ENCODE measurements at places on chromosomes 4 and X.

DNA sequence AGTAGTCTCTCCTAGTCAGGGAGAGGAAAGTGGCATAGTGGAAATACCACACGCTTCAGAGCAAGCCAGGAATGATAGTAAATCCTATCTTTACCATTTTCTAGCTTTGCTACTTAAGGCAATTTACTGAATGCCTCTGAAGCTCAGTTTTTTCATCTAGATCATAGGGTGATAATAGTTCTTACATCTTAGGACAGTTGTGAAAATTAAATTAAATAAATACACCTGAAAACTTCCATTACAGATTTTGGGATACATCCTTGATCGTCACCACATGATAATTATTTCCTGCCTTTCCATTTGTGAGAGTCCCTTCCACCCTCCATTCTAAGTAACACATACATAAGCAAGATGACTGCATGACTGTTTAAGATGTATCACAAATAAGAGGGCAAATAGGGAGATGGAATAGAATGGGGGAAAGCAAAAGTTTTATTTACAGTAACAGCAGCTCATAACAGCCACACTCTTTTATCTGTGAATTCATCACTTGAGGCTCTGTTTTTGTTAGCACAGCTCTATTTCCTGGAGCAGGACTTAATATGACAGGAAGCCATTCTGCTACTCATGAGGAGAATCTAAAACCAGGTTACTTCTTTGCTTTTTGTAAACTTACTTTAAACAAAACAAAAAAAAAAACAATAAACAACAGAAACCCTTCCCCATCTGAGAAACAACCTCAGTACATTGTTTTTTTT is 13.4 kb downstream of the P2RY10 start:
- DNase-seq, result no peak

DNA sequence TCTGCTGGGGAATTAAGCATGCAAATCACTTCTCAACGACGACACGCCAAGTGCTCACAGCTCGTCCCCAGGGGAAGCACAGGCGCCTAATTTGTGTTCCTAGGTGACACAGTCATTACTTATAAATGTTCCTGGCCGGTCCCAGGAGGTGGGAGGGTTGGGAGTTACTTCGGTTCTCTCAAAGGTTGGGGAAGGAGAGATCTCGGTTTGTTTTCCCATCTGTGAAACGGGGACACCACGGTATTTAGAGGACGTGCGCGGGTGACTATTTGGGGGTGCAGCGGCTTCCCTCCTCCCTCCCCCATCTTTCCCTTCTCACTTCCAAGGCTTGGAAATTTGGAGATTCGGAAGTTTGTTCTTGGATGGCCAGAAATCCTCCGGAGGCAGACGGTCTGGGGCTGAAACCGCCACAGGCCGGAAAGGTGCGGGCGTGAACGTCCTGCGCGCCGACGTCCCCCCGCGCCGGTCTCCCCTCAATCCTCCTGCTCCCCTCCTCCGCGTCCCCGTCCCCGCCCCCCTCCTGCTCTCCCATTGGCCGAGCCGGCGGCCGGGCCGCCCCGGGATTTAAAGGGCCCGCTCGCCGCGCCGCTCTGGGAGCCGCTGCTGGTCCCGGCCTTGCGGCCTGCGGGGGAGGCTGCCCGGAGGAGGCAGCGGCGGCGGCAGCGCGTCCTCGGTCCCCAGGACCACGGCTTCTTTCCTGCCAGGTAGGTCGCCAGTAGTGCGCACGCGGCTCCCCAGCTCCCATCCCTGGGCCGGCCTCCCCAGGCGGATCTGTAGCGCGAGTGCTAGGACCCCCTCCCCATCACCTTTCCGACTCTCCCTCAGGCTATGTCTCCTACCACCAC is at the start of gene PORCN:
Gene PORCN, plus strand, starts transcription at position 593 of the 845 bp plus-strand sequence. CDS start 829 bp downstream, outside the sequence.
- peak; percentile 89 for DNase-seq

- DNase-seq, result no peak
Observed at GRCh38 chr4:24798036-24798610, 2.8 kb downstream of the SOD3 start.

- DNase-seq, result no peak
Observed at GRCh38 chr4:153241970-153242838, 38.0 kb downstream of the TRIM2 start.

DNA sequence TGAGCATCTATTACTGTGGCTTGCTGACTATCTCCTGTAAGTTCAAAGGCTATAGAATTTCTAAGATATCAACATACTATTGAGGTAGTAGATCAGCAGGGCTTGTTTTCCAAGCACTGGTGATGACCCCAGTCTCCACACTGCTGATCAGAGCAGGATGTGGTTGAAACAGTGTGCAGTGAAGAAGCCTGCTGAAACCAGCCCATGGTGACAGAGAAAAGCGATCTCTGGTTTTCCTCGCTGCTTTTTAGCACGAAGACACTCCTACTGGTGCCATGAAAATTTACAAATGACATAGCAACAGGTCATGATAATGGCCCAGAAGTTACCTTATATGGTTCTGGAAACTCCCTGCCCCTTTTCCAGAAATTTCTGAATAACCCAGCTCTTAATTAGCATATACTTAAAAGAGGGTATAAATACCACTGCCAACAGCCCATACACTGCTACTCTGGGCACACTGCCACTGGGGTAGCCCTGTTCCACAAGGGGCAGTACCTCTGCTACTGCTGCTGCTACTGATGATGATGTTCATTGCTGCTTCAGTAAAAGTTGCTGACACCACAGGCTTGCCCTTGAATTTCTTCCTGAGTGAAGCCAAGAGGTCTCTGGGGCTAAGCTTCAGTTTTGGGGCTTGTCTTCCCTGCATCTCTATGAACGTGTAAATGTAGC is 1689.5 kb upstream of the PCDH10 start:
- no peak for DNase-seq

DNA sequence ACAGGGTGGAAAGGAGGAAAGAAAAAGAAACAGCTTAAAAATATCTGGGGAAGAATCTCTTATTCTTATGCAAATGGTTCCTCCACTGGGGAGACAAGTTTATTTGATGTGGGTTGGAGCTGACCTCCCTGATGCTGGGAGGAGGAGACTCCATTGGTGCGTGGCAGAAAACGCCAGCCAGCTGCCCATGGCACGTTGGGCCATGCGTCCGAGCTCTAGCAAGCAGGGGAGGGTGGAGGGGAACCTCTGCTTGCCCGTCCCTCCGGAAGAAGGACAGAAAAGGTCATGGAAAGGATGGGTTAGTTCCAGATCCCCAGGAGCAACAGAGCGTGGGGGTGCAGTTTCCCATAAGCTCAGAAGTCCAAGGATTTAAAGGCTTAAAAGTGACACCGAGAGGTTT is 210.4 kb downstream of the KLHL4 start:
- no peak for DNase-seq

- DNase-seq, result no peak
Observed at GRCh38 chr4:118005883-118006282, 28.4 kb upstream of the NDST3 start.

Data from AG08396 (cell line).